ENCODE measurements at places on chromosomes 6 and 20.
A peak's percentile ranks its signal among the peaks of the same experiment; 100 is the strongest.

DNA sequence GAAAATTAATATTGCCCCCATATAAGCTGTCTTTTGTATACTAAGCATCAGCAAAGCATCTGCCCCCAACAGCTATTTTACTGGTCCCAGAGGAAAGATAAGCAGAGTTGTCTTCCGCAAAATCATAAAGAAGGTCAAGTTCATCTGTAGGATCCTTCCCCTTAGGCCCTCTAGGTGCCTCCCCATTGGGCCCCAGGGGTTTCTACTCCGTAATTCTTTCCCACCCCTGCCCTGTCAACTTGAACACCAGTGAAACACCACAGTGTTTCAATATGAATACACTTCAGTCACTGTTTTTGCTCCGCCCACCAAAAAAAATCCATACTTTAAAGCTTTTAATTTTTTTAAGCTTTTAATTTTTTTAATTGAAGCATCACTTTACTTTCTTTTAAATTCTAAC is 159.2 kb downstream of the ATXN1 start:
- no peak for DNase-seq

GRCh38 chr6:158018851-158019361 is 37.2 kb downstream of the SYNJ2 start:
- DNase-seq: no peak

- no peak for DNase-seq
Measured at GRCh38 chr6:134004714-134005113, 47.7 kb downstream of the SLC2A12 start.

- no peak for DNase-seq
Measured at GRCh38 chr20:63930971-63931553, 25.2 kb downstream of the UCKL1 start.

DNA sequence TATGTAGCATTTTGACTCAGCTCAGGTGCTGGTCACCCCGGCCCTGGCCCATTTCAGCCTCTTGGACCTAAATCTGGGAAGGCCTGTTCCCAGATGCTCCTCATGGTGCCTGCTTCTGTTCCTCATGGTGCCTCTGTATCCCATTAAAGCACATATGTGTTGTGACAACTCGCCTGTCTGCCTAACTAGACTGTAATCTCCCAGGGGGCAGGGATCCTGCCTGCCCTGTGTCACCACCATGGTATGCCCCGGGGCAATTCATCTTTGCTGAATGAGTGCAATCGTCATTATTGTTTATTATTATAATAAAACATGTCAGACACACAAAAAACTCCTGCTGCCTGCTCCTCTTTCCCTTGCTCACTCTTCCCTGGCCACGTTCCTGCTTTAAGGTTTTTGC is 62.0 kb downstream of the ZFP64 start:
- DNase-seq: no peak

- DNase-seq: no peak
Measured at GRCh38 chr20:62360854-62361798, 6.0 kb downstream of the LAMA5 start.

DNA sequence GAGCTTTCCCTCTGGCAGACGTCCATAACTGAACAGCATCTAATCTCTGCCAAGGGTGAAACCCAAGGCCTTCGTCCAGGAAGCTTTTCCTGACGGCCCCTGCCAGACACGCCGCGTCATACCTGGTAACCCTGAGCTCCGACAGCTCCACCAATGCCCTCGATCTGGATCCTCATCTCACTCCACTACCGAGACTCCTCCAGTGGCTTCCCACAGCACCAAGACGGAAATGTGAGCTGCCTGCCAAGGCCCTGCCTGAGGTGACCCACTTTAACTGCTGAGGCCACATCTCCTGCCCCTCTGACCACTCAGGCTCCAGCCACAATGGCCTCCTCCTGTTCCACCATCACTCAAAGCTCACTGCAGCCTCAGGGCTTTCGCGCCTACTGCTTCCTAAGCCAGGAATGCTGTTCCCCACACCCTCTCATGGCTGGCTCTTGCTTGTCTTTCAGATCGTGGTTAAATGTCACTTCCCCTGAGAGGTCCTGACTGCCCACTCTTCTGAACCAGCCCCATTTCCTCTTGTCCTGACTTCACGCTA is 143.2 kb downstream of the PREX1 start:
- DNase-seq: no peak

DNA sequence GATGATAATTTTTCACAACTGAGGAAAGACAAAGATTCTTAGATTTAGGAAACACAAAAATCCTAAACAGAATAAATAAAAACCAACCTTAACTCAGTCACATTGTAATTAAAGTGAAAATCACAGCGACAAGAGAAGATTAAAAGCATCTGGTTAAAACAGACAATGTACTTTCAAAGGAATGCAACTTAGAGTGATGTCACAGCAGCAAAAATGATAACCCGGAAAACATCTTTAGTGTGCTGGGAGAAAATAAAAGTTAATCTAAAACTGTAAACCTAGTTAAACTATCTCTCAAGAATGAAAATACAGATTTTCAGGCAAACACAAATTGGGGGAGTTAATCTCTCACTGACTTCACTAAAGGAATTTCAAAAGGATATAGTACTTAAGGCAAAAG is 76.8 kb upstream of the OGFRL1 start:
- no peak for DNase-seq

- DNase-seq: peak; percentile 21
Measured at GRCh38 chr6:78910591-78911171, 43.3 kb downstream of the IRAK1BP1 start.

DNA sequence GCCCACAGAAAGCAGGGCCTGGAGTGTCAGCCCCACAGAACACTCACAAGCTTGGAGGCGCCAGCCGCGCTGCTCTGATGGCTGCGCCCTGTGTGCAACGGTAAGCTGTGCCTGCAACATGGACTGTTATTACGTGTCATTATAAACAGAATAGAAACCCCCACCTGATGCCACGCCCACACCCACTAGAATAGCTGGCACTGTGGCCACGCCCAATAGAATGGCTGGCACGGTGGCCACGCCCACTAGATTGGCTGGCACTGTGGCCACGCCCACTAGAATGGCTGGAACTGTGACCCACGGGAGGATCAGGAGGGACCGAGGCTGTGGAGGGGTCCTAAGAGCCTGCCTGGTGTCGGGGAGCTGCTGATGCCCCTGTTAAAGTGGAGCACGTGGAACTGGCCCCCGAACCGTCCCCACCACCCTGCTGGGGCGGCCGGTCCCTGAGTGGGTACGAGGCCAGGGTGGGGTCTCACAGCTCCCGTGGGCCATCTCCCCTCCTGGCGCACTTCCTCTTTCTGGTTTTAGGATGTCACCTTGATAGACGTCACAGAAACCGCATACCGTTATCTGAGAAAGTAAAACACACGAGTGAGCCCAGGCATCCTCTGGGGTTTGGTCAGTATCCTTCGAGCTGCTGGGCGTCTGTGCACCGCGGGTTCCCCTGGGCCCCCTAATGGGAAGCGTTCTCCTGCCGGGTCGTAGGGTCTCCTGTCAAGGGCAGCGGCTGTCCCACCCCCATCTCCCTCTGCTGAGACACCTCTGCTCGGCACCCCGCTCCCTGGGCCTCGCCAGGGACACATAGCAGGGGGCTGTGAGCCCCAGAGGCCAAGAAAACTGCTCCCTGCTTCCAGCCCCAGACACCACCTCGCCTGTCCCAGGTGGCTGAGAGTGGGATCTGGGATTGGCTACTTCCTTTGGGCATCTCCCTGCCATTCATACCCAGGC is 25.4 kb downstream of the SLC17A9 start:
- no peak for DNase-seq

All from bronchial epithelial cell (primary cell).